ENCODE measurements at places on chromosomes 1 and 21.

- no peak for DNase-seq
Measured at GRCh38 chr1:54594463-54594862, 28.9 kb downstream of the FAM151A start.

DNA sequence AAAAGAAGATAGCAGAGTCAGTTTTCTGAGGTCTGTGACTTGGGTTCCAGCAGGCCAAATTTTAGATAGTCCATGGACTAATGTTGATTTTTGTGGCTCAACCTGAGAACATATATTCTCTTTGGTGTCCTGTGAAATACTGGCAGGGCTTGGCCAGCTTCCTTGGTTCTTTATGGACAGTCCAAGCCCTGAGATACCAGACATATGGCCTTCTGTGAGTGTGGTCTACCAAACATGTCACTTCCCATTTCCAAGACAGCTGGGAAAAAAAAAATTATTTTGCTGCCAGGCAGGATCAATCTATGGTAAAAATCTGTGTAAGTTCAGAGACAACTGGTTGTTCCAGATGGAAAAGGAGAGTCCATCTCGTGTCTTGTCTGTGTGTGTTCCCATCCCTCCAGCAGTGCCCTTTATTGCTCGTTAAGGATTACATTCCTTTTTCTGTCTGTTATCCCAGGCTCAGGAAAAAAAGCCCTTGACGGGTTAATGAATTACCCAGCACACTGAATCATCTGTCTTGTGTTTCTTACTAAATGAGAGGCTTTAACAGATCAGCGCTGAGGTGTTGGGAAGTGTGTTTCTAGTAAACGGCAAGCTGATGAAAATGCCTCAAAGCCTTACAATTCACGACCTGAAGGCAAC, 33.4 kb upstream of the XPR1 start:
- peak; percentile 32 for DNase-seq

GRCh38 chr1:116731439-116731838, 22.8 kb upstream of the CD2 start:
- no peak for DNase-seq

- DNase-seq: no peak
Measured at GRCh38 chr1:36731226-36732014, 248.7 kb upstream of the CSF3R start.

DNA sequence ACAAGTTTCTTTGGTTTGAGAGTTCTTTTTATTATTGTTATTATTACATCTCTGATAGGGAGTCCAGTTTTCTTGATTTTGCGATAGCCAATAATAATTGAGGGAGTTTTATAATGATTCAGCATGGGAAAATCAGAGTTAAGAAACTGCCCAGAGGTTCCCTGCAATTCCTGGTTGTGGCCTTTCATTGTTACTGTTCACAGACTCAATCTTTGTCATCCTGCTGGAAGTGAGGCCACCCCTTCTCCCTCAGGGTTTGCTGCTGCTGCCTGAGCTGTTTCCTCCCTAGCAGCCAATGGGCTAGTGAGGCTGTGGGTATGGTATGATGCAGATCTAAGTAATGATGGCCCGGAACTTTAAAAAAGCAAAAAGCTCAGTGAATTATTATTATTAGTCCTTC, 50.2 kb upstream of the TACSTD2 start:
- peak; percentile 21 for DNase-seq

- DNase-seq: no peak
Measured at GRCh38 chr1:5959667-5960230, 32.5 kb downstream of the NPHP4 start.

DNA sequence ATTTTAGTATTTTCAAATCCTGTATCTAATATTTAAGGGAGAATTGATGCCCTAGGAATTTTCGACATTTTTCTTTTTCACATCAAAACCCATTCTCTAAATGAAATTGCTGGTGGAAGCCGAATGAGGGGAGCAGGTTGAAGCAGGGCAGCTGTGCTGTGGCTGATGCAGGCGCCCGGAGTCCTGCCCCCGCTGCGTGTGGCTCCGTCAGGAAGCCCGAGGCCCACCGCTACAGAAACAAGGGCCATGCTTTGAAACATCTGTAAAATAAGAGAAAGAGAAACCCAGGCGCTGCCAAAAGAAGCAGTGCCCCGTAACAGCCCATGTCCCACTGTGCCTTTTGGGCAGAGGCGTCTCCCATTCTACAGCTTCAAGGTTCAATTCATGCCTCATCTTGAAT, 41.1 kb downstream of the TENT5C start:
- no peak for DNase-seq

DNA sequence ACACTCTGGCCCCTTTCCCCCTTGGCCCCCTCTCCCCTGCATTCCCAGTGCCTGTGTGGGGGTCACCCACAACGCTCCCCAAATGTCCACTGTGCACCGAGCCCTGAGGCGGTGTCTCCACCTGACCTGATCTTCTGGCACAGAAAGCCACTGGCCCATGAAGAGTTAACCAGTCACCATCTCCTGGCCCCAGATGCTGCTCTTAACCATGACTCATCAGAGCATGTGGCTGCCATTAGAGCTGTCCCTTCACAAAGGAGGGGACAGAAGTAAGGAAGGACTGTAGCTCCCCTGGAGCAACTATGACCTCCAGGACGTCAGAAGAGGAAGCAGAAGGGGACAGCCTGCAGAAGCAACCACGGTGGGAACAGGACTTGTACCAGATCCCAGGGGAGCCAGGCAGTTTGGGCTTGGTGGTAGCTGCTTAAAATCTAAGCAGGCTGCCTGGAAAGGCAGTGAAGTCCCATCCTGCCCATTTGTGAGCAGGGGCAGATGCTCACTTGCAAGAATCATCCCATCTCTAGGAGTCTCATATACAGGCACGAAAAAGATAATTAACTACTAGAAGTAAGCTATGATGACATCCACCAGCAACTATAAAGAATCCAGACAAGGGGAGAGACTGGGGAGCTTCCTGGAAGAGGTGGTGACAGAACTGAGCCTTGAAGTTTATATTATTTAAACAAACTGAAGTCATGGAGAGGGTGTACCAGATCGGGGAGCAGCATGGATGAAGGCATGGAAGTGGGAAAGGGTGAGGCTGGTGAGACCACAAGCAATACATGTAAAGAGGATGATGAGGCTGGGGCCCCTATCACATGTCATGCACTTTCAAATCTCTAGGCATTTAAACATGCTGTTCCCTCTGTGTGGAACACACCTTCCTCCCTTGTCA, 1.1 kb upstream of the TTC39A start:
- DNase-seq: peak; percentile 75

DNA sequence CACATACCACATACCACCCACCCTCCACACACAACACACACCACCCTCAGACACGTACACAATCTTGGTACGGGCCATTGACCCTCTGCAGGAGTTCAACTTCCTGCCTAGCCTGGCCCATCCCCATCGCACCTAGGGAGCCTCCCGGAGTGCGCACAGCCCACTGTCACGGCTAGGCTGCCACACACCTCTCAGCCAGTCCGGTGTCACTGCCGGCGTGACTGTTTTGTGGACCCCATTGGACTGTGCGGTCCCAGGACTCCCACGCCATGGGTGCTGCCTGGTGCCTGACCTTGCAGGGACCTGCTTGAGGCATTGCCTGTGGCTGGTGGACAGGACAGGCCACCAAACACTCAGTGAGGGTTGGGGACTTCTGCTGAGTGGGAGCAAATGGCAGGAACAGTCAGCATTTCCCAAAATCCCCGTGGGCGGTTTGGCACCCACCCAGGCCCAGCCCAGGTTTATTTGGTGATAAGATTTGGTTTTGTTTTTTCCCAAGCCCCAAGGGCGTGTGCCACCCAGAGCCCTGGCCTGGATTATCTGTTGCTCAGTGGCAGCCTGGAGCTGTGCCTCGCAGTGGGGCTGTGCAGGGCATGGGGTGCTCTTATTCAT, 27.7 kb downstream of the RAB7B start:
- DNase-seq: no peak

- peak; percentile 11 for DNase-seq
Measured at GRCh38 chr1:160639652-160640051, 7.2 kb downstream of the SLAMF1 start.

DNA sequence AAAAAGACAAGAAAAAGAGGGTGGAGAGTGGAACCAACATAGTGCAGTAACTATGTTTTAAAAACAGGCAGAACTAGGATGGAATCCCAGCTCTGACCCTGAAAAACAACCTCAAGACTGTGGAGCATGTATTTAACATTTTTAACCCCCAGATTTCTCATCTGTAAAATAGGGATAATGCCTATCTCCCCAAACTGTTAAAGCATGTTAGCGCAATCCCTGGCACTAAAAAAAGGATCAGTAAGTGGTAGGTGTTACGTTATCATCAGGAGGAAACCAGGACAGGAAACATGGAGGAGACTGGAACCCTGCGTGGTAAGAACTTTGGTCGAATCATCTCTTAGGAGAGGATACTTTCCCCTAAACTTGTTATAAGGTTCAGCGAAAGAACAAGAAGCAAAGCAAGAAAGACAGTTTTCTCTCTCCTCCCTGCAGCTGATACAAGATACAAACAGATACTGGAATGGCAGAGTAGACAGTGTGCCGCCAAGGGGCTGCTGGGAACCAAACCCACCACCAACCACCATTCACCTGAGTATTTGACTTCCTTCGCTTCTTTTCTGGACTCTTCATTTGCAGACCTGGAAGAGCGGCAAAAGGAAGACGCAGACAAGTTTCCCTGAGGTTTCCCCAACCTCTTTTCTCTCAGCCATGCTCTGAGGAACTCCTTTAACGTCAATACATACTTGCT, 991 bp downstream of the PYGO2 start:
- DNase-seq: no peak
